ENCODE measurements at places on chromosomes 6 and 20.

DNA sequence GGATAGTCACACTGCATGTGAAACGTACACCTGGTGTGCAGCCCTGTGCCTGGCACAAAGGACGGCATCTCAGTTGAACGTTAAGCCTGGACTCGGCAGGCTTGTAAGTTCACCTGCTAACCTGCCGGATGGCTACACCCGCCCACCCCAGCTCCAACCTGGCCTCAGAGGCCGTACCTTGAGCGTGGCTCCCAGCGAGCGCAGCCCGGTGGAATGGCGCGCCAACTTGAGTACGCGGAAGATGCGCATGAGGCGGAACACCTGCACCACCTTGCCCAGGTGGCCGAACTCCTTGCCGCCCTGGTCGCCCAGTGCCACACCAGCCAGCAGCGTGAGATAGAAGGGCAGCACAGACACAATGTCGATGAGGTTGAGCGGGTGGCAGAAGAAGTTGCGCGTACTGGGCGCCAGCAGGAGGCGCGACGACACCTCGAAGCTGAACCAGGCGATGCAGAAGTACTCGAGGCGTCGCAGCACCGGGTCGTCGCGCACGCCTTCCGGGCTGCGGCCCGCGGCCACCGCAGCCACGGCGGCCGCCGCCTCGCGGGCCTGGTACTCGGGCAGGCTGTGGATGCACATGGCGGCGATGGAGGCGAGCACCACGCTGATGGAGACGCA is 3.3 kb downstream of the KCNS1 start:
- no peak for DNase-seq

- DNase-seq: no peak
Observed at GRCh38 chr6:123848347-123848746, 44.7 kb downstream of the NKAIN2 start.

DNA sequence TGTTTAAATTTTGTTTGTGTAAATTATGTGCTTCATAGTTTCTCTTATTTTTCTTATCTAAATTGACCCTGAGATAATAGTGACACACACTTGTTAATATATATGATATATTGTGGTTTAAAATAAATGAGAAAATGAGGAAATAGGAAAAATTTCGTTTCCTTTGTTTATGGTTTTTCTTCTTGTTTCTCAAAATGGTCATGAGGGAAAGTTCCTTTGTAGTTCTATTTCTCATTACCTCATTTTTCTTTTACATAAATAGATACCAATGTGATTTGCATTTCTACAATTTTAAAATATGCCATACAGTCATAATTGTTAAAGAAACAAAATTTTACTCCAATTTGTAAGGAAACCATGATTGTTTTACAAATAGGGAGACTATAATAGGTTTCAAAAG is 9.2 kb downstream of the OR2A4 start:
- DNase-seq: no peak

- DNase-seq: no peak
Observed at GRCh38 chr6:122184401-122184827, 215.0 kb upstream of the HSF2 start.

DNA sequence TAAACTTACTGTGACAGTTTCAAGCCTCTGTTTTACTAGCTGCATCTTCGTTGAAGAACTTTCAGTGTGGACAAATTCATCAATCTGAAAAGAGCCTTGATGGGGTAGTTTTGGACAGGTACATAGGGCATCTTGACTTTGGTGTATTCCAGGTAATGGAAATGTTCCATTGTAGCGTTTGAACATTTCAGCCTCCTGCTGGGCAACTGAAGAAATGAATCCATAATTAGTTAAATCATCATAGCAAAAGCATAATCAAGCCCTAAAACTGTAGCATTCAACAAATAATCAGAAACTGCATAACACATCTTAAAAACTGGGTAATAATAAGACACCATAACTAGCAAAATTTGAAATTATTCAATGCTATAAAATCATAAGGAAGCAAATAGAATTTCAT is 86.2 kb downstream of the AHI1 start:
- no peak for DNase-seq

DNA sequence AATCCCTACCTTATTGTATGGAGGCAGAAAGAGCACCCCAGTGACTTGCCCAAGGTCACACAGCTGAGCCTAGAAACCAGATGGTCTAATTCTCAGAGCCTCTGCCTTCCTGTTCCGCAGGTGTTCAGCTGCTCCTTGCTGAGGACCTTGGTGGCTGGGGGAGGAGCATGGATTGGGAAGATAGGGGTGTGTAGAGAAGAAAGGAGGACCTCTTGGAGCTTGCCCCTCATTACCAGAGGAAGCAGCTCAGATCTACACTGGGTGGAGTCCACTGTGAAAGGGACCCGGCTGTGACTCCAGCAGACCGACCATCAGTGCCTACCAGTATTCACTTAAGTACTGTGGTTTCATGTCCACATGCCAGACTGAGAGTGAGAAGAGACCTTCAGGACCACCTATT is 15.2 kb downstream of the FOXP4 start:
- no peak for DNase-seq

DNA sequence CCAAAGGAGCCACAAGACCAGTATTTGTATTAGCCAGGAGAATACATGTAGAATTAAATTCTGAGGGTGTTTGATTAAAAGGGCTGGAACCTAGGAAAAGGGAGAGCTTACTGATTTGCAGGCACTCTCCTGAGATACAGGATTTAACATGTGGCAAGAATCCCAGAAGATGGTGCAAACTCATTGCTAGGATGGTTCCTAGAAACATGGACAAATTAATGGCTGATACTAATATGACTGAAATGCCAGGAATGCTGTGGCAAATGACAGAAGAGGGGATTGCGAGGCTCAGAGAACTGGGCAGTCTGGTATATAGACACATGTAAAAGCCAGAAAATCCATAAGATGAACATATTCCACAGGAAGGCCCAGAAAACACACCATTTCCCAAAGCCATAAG is 118.1 kb downstream of the RWDD2A start:
- no peak for DNase-seq

DNA sequence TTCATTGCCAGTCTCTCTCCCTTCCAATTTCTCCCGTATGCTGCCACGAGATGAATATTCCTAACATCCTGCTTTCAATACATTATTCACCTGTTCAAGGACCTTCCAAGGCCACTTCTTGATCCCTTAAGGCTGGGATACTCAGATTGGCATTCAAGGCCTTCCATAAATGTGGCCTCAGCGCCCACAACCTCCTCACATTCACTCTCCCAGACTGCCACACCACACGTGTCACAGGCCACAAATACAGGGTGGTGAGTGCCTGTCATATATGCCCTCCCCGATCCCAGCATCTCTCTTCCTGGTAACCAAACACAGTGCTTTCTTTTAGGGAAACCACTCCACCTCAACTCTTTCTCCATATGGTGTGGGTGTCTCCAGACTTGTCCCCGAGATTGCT is 55.5 kb downstream of the TTI1 start:
- no peak for DNase-seq

- DNase-seq: no peak
Observed at GRCh38 chr6:81769824-81770223, 17.3 kb upstream of the TENT5A start.

DNA sequence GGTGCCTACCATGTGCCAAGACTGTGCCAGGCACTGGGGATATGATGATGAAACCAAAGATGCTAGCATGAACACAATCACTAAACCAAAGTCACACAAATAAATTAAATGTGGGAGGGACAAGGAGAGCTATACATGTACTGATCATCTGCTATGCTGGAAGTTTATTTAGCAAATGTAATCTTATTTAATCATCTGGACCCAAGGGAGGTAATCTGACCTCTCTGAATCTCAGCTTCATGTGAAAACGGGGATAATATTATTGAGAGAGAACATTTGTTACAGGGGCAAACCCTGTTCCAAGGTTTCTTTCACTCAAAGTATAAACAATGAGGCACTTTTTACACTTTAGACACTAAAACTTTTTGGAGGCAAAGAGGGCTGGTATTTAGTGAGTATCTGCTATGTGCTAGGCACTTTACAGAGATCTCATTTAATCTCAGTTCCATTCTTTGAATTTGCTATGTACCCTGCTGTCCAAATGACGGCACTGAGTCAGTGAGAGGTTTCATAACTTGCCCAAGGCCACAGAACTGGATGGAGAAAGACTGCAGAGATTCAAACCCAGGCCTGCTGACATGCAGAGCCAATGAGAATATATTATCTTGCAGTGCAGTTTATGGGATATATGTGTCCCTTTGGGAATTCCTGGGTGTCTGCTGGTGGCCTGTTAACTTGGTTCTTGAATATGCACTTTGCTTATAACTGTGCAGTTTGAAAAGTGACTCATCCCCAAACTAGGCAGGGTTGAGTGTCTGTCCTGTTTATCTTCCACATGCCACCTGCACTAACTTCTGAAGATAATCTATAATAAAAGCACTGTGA is 3.3 kb upstream of the ASXL1 start:
- DNase-seq: no peak

GRCh38 chr6:38272222-38272621 is 367.5 kb downstream of the BTBD9 start:
- no peak for DNase-seq

DNA sequence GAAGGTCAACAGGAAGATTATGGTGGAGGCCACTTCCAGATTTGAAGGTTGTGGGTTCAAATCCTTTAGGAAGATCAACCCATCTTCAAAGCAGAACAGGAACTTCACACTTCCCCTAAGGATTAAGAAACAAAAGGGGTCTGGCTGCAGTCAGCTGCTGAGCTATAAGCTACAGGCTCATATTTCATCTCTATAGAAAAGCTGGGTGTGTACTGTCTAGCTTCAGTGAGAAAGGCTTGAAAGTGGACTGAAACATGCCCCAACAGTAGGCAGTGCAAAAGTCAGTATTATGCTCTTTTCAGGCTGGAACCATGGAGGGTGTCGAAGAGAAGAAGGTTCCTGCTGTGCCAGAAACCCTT is 60.1 kb upstream of the SPDEF start:
- no peak for DNase-seq

DNA sequence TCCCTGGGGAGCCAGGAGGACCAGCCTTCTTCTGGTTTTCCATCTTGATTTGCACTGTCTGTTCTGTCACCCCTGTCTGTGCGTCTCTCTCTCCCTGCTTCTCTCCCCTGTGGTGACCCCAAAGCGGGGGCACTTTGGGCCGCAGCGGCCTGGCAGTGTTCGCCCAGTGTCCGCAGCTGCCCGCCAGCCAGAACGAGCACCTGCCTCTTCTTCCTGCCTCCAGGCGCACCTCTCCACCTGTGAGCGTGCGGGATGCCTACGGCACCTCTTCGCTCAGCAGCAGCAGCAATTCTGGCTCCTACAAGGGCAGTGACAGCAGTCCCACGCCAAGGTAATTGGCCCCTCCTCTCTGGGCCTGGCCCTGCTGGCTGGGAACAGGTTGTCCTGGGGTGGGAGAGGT is 30.8 kb downstream of the SNPH start:
- no peak for DNase-seq

DNA sequence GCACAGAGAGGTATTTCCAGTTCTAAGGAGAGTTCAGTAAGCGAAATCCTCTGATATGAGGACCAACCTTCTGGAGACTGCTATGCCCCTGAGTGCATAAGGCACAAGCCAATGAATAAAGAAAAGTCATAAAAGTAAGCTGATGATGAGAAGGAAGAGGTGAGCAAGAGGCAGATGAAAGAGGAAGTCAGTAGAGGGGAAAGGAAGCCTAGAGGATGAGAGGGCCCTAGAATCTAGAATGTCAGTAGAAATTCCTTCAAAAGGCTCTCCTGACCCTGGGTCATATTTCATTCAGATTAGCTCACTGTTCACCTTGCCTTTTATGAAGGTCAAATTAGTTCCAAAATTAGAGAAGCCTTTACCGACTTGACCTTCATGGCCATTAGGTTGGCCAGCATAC is 209.2 kb downstream of the CD83 start:
- DNase-seq: no peak

- DNase-seq: no peak
Observed at GRCh38 chr20:23753194-23753548, 2.4 kb upstream of the CST1 start.

DNA sequence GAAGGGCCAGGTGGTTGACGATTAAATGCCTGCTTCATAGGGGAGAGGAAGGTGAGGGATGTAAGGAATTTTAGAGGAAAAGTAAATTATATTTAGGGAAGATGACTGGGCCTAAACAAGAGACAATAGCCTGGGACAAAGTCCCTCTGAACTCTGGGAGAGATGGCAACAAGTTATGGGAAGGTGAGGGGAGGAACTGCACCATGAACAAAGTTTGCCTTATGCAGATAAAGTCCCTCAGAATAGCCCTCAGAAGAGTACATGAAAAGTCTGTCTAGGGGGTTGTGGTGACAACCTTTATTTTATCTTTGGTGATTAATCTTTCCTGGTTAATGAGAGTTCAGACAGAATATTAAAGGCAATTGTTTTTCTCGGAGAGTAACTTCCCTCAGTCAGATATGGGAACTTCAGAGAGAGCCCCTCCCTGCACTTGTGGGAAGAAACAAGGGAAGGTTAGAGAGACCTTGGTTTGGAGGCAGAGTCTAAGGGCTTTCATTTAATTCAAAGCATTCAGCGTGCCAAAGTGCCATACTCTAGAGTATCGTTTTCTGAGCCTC is 27.1 kb upstream of the FAM217A start:
- DNase-seq: no peak

DNA sequence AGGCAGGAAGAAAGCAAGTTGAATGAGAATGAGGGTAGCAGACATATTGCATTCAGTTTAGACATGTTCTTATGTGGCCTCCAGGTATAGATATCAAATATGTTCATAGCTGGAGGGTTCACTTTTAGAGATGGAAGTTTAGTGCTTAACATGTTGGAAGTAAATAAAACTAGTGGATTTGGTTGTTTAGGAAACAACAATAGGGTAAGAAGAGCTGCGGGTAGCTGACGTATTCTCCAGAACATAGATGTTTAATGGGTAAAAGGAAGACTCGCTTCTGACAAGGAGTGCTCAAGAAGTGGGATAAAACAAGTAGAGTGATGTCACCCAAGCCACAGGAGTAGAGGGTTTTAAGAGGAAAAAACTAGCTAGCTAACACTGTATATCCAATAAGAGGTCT is 128.4 kb upstream of the COL21A1 start:
- DNase-seq: no peak

GRCh38 chr20:54184071-54184470 is 10.3 kb upstream of the CYP24A1 start:
- no peak for DNase-seq

GRCh38 chr6:108897371-108897770 is 49.1 kb downstream of the ARMC2 start:
- no peak for DNase-seq

Data from activated T-helper 1 cell treated with Interleukin-2 at 50 U/mL for 16 hours (primary cell).